Stimulated activated CD8-positive, alpha-beta memory T cell treated with anti-CD3 and anti-CD28 coated beads, Interleukin-15, amount 100 ng/mL, for 24 hours (primary cell): ENCODE measurements at places on chromosomes 1 and 21.

- DNase-seq = no peak
Measured at GRCh38 chr1:11414926-11415538, 63.9 kb upstream of the DISP3 start.

GRCh38 chr1:51423073-51423821 lies 92.9 kb upstream of the TTC39A start:
- DNase-seq = no peak

- DNase-seq = no peak
Measured at GRCh38 chr21:29634418-29634817, 305.4 kb downstream of the GRIK1 start.

DNA sequence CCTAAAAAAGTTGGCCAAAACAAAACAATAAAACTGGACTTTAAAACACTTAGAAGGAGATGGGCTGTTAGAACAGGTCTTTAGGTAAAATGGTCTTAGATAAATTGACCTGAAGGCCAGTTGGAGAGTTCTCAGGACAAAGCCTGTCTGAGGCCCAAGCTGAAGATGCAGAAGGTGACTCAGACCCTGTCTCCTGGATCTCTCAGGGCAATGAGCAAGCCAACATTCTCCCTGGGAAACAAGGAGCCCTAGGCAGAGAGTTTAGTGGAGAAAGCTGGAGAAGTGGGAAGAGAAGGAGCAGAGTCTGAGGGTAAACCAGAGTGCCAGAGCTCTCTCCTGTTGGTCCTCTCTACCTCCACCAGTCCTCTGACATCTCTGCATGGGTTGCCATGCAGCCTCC lies 70.1 kb downstream of the FCRL5 start:
- no peak for DNase-seq

DNA sequence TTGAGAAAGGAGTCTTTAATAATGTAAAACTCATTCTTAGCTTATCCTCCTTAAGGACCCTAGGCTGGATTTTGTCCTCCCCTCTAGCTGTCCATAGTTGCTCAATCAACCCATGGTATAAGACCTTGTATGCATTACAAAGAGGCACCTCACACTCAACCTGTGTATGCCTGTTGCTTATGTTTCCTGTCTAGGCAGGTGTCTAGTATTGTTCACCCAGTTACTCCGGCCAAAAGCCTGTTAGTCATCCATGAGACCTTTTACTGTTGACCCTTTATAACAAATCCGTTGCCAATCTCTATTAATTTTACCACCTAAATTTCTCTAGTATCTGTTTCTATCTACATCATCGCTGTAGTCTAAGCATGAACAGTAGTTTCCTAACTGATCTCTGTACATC lies 3.7 kb downstream of the LYPLAL1 start:
- DNase-seq = no peak

DNA sequence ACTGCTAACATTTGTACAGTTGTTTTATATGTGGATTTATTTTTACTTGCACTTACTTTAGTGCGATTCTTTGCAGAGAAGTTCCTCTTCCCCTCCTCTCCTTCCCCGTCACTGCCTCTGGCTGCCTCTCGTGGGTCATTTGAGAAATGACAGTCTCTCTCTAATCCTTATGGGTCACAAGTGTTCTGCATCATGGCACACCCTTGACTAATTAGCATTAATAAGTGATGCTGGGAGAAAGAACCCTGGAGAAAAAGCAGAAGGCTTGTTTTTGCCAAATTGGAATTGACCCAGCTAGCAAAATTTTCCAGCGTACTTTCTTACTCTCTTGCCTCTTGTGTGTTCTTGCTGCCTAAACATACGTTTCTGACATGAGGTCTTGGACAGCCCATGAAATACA lies 301.2 kb downstream of the DUSP10 start:
- no peak for DNase-seq
